GM10248 (cell line): ENCODE measurements at places on chromosomes 13 and 19.

- no peak for DNase-seq
Measured at GRCh38 chr13:61253105-61253877, 162.4 kb downstream of the PCDH20 start.

- no peak for DNase-seq
Measured at GRCh38 chr19:10222201-10222890, 8.8 kb downstream of the S1PR2 start.

DNA sequence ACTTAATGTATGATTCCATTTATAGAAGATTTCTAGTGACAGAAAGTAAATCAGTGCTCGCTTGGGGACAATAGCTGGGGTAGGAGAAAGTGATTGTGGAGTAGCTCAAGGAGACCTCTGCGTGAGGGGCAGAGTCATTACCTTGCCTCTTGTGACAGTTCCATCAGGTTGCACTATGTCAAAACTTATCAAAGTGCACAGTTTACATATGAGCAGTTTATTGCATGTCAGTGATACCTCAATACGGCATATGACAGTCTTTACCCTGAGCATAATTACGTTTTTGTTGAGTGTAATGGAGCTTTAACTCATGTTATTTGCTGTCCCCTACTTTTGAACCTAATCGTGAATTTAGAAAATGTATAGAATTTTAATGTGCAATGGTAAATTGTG is 15.0 kb downstream of the ARHGEF7 start:
- DNase-seq, result no peak

DNA sequence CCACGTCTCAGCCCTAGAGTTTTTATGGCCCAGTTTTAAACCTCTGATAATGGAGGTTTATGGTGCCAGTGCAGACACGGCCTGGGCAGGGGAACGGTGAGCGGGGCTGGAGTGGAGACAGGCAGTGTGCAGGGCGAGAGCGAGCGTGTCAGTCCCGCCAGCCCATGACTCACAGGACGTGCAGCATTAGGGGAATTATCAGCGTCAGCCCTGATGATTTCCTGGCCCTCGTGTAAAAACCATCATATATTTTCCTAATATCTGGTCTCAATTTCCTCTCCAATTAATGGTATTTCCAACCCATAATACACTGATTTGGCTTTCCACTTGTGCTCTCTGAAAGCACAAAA is 104.6 kb upstream of the VSTM2B start:
- no peak for DNase-seq

- peak; percentile 81 for DNase-seq
Measured at GRCh38 chr19:11130824-11131455, 24.6 kb downstream of the SPC24 start.

- DNase-seq, result no peak
Measured at GRCh38 chr19:16094360-16095070, 17.2 kb upstream of the RAB8A start.

DNA sequence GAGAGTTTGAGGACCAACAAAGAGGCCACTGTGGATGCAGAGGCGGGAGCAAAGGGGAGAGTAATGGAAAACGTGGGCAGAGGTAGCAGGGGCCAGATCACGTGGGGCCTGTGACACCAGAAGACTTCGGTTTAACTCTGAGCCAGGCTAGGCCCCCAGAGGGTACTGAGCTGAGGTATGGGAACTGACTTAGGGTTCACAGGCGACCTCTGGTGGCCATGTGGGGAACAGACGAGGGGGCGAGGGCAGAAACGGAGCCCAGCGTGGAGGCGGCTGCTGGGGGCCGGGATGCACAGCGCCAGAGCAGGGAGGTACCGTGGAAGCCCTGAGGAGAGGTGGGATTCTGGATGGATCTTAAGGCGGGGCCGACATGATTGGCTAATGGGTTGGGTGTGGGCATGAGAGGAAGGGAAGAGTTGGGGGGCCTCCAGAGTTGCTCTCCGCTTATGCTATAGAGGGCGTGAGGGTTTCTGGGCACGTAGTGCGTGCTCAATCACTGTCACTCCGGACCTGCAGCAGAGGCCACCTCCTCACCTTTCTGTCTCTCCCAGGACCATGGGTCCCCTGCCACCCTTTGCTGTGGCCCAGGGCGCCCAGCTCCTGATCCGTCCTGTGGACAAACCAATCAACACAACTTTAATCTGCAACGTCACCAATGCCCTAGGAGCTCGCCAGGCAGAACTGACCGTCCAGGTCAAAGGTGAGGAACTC is 13.7 kb downstream of the PVR start:
- peak; percentile 84 for DNase-seq

DNA sequence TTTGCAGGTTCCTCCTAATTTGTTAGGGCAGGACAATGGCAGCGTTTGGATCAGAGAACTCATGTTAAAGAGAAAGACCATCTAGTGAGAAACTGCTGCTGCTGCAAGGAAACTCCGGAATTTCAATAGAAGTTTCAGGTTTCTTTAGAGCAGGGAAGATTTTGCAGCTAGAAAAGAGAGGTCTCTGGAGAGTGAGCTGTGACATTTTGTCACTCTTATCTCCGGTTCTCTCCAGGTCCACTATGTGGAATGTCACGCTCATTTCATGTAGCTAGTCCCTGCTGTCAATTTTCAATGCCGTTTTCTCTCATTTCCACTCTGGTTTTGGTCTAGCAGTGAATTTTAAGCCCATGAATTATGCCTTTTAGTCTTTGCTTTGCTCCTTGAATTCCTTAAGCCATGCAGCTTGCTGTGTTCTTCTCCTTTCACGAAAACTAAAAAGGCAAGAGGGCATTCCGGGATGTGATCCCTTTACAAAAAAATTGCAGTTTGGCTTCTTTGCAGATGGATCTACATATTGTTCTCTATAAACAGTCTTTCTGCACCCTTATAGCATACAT is 46.7 kb upstream of the POSTN start:
- no peak for DNase-seq

- no peak for DNase-seq
Measured at GRCh38 chr13:66111628-66112027, 1118.5 kb downstream of the PCDH9 start.

- no peak for DNase-seq
Measured at GRCh38 chr19:49624967-49625910, 14.7 kb downstream of the RRAS start.

- DNase-seq, result no peak
Measured at GRCh38 chr19:50792272-50793250, 2.3 kb downstream of the ACP4 start.

GRCh38 chr13:76222511-76222910 is 586.4 kb downstream of the LMO7 start:
- DNase-seq, result no peak

GRCh38 chr13:98225036-98225940 is 48.2 kb upstream of the RNF113B start:
- DNase-seq, result no peak

- no peak for DNase-seq
Measured at GRCh38 chr13:77398825-77399620, 72.1 kb upstream of the MYCBP2 start.
